ENCODE measurements at places on chromosomes 1 and 21. TPM values are rescaled to one million over a fixed set of nuclear protein-coding genes. Genes with fewer than 3 reads are reported as not detected.

FAM72B gene
- not detected for total RNA-seq

FCGR3B gene
- total RNA-seq: not detected

CTSK gene
- 44.0 TPM for total RNA-seq

TMCC2 gene
- 5.2 TPM for total RNA-seq

OR10J1 gene
- total RNA-seq: not detected

SH2D2A gene
- not detected for total RNA-seq

AGBL4 gene
- not detected for total RNA-seq

MROH9 gene
- not detected for total RNA-seq

IVL gene
- not detected for total RNA-seq

GRCh38 chr21:45491623-45492022, 50.6 kb downstream of the SLC19A1 start:
- H3K4me3 ChIP-seq: no peak overlapping the region
- no peaks in the 10 kb centered on the region for H3K4me1 ChIP-seq
- no peak for DNase-seq
- peaks cover 66% of the 10 kb centered on the region for H3K36me3 ChIP-seq
- H3K27me3 ChIP-seq: no peaks in the 10 kb centered on the region
- H3K27ac ChIP-seq: no peak overlapping the region

- H3K36me3 ChIP-seq: no peaks in the 10 kb centered on the region
- no peaks in the 10 kb centered on the region for H3K4me1 ChIP-seq
- H3K27me3 ChIP-seq: no peaks in the 10 kb centered on the region
- DNase-seq: no peak
- H3K27ac ChIP-seq: no peak overlapping the region
These were observed 982.5 kb upstream of the ADGRL2 start for GRCh38 chr1:80818211-80818610.

- H3K4me3 ChIP-seq: no peak overlapping the region
- H3K36me3 ChIP-seq: no peaks in the 10 kb centered on the region
- H3K27ac ChIP-seq: no peak overlapping the region
- peaks cover 4% of the 10 kb centered on the region for H3K4me1 ChIP-seq
- no peaks in the 10 kb centered on the region for H3K27me3 ChIP-seq
These were observed 5.8 kb upstream of the ITGB2 start for GRCh38 chr21:44926331-44927101.

GRCh38 chr1:29548091-29548490, 311.8 kb downstream of the PTPRU start:
- H3K36me3 ChIP-seq: no peaks in the 10 kb centered on the region
- H3K27ac ChIP-seq: no peak overlapping the region
- no peaks in the 10 kb centered on the region for H3K27me3 ChIP-seq

- H3K4me3 ChIP-seq: peak overlapping the region; percentile 38
- H3K27ac ChIP-seq: no peak overlapping the region
- DNase-seq: no peak
These were observed 556 bp downstream of the IFI44 start for GRCh38 chr1:78650114-78650660.

DNA sequence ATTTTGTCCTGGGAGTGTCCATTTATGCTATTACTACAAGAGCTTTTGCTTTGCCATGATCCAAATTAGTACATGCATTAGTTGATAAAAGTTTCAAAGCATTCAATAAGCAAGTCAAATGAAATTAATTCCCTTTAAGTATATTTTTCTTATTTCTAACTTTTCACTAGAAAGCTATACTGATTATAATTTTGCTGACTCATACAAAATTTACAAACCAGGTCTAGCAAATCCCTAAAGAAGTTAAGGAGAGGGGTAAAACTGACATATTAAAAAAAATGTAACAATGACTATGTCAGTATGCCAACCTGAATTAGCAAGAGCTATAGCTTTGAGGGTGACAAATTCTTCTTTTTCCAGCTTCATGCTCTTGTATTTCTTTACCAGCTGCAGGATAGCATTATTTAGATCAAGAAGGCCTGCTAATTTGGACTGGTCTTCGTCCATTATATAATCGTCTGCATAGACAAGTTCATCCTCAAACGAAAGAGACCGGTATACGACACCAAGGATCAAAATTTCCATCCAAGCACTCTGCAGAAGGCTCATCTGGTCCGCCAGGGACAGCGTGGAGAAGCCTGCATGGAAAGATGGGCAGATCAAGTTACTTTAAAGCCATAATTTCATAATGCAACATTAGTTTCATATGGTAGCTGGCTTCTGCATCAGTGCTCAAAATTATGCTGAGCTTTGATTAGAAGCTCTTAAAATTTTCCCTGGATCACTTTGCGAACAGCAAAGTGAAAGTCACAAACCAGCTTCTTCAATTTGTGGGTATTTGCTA, 95.8 kb upstream of the USH2A start:
- no peaks in the 10 kb centered on the region for H3K36me3 ChIP-seq
- no peaks in the 10 kb centered on the region for H3K4me1 ChIP-seq
- DNase-seq: no peak
- H3K27me3 ChIP-seq: no peaks in the 10 kb centered on the region
- H3K4me3 ChIP-seq: no peak overlapping the region
- H3K27ac ChIP-seq: no peak overlapping the region
